Aorta (tissue), 5 donors: ENCODE measurements at places on chromosomes 5 and 9. TPM values are rescaled to one million over a fixed set of nuclear protein-coding genes. Genes with fewer than 3 reads are reported as not detected.

LTC4S gene
- total RNA-seq, result 34.7 TPM

SERF1A gene
- 5.0 TPM for total RNA-seq

C5 gene
- 11.4 TPM for total RNA-seq

DOCK8 gene
- total RNA-seq, result 20.2 TPM

DNA sequence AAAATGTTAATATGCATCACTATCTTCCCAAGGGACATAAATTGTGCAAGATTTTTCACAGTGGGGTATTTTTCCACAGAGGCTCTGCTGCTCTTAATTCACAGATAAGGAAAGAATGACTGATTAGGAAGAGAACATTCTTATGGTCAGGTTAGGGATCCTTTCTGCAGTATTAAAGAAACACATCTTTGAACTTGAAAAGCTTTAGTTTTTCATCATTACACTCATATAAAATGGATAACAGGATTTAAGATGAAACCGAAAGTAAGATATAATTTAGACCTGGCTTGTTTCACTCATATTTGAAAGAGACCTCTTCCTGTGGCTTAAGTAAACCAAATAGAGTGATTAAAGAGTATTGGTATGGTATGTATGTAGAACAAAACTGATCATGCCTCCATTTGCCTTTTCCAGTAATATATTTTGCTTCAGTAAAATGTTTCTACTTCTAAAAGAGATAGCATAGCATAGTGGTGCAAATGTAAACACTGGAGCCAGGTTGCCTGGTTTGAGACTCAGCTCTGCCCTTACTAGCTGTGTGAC lies 160.0 kb downstream of the PRR16 start:
- no peak for DNase-seq
- H3K27ac ChIP-seq, result no peak overlapping the region
- H3K4me1 ChIP-seq, result no peaks in the 10 kb centered on the region
- no peaks in the 10 kb centered on the region for H3K36me3 ChIP-seq
- H3K4me3 ChIP-seq, result no peak overlapping the region

DNA sequence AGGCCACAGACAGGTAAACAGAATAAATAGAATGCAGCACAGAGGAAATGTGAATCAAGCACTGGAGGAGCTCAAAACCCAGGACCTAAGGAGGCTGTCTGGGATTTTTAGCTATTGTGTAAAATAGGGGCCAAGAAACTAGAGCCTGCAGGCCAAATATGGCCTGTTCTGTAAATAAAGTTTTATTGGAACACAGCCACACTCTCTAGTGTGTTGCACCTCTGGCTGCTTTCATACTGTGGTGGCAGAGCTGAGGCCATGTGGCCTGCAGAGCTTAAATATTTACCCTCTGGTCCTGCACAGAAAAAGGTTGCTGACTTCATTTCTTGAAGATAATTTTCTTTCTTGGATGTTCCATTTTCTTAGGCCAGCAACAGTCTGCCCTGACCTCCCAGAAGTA lies 136.4 kb downstream of the WDR41 start:
- no peaks in the 10 kb centered on the region for H3K36me3 ChIP-seq
- no peak overlapping the region for H3K4me3 ChIP-seq
- H3K27ac ChIP-seq, result no peak overlapping the region
- peaks cover 4% of the 10 kb centered on the region for H3K4me1 ChIP-seq
- no peak for DNase-seq
- no peaks in the 10 kb centered on the region for H3K27me3 ChIP-seq
